Putamen (tissue), 1 donor: ENCODE measurements at places on chromosomes 16 and 17.

- DNase-seq, result no peak
Measured at GRCh38 chr16:3468501-3468900, 25.0 kb downstream of the NAA60 start.

DNA sequence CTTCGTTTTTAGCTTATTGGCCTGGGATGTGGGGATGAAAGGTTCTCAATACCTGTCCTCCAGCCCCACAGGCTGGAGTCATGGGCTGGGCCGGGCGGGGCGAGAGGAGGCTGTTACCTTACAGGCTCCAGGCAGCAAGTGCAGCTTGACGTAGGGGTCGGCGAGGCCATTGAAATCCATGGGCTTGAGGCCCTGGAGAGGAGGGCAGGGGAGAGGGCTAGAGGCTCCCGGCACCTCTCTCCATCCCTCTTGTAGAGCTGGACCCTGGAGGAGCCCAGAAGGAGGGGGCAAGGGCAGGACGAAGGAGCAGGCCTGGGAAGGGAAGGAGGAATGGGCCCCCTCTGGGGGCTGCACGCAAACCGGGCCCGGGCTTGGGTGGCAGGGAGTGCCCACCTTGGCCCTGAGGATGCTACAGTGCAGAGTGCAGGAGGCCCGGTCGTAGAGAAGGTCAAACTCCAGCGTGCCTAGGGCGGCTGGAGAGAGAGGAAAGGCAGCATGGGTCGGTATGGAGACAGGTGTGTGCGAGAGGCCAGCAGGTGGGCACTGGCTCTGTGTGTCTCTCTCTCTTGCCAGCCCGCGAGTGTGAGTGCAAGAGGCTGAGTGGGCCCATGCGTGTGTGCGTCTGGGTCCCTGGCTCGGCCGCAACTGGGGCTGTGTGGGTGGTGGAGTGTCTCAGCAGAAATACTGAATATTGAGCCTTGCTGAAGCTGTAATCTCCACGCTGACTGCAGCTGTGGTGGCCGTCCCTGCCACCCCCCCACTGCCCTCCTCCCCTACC is 1.6 kb downstream of the DOC2A start:
- no peak for DNase-seq

GRCh38 chr17:42571435-42572225 is 4.7 kb downstream of the MLX start:
- no peak for DNase-seq

DNA sequence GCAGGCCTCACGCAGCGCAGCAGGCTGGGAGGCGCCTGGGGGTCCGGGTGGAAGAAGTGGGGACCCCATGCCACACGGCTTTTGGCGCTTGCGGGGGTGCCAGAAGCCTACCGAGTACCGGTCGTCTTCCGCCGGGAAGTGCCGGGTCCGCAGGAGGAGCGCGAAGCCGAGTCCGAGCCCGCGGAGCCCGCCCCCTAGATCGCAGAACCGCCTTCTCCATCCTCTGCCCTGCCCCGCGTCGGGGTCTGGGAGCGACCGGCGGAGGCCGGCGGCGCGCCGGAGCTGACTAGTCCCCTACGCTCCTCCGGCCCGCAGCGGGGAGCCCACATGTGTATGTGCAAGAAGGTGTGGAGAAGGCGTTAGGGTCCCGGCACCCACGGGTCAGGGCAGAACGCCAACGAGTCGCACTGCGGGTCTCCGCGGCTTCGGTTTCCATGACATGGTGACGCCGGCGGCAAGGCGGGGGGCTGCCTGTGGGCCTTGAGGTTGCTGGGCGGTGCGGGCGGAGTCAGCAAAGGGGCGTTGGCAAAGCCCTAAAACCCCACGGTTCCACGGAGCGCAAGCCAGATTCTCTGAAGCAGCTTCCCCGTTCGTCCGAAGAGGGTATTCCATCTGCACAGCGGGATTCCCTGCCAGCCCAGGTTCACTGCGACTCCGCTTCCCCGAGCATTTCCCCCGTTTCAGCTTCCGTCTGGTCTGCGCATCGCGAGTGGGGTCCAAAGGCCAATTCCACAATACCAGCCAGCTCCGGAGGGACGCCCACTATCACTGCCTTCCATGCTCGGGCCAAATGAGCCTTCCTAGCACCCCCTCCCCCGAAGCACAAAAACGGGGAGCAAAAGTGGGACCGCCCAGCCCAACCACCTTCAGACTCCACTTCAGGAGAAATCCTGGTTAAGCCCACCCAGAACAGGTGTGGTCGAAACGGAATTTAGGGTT is 2.3 kb upstream of the LHX1 start:
- DNase-seq, result no peak

GRCh38 chr17:18020971-18021370 is 18.0 kb downstream of the ATPAF2 start:
- DNase-seq, result no peak

- no peak for DNase-seq
Measured at GRCh38 chr17:332023-332422, 20.6 kb downstream of the RPH3AL start.

- peak; percentile 49 for DNase-seq
Measured at GRCh38 chr17:51120357-51120738, 320 bp downstream of the SPAG9 start.

DNA sequence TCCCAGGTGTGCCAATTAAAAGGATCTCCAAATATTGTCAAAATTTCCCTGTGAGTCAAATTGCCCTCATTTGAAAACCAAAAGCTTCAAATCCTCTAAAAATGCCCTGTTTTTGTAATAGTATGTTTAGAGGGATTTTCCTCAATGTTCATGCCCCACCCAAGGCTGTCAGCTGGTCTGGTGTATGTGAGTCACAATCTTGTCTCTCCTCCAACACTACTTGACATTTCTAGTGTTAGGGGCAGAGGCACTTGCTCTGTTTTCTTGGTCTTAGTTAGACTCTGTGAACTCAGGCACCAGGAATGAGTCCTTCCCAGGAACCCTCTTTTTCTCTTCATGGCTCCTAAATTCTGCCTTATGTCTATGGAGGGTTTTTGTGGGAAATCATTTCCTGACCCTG is 634.8 kb downstream of the KCNJ2 start:
- DNase-seq, result no peak

DNA sequence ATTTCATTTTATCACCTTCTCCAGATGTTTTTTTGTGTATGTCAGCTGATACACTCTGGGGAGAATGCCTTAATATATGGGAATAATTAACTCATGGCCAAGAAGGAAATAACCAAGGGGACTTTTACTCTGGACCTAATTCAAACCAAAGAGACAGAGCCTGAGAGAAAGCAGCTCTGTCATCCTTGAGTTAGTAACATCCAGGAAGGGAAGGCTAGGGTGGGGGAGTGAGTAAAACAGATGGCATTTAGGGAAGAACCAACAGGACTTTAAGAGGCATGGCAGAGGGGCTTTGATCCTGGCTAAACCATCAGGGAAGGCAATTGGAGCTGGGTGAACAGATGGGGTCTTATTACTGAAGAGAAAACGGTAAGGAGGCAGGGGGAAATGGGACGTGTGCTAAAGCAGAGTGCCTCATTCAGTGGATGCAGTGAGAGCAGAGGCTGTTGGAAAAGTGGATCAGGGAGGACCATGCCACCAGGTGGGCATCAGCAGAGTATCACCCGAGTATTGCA is 2.5 kb upstream of the SMPD3 start:
- no peak for DNase-seq

DNA sequence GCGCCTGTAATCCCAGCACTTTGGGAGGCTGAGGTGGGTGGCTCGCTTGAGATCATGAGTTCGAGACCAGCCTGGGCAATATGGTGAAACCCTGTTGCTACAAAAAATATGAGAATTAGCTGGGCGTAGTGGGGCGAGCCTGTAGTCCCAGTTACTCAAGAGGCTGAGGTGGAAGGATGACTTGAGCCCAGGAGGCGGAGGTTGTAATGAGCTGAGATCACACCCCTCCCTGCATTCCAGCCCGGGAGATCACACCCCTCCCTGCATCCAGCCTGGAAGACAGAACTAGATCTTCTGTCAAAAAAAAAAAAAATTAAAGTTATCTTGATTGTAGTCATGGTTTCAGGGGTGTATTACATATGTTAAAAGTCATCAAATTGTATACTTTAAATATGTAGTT is 26.8 kb upstream of the GLG1 start:
- no peak for DNase-seq
